MM.1S (cell line): ENCODE measurements at places on chromosomes 5 and 9.

GRCh38 chr5:109143031-109143430, 266.7 kb downstream of the PJA2 start:
- no peak for DNase-seq

DNA sequence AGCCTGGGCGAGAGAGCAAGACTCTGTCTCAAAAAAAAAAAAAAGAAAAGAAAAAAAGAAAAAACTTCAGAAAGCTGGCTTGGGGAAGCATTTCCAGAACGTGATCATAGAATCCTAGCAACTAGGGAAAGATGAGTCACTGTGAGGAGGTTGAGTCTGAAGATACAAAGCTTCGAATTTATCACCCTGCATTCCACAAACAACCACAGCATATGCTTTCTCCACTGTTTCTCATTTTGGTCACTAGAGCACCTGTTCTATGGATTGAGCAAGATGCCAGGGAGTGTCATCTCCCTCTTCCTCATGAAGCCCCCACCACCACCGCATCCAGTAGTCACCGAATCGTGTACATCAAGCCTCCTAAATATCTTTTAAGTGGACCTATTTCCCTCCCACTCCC, 37.9 kb downstream of the SEMA5A start:
- DNase-seq = no peak

DNA sequence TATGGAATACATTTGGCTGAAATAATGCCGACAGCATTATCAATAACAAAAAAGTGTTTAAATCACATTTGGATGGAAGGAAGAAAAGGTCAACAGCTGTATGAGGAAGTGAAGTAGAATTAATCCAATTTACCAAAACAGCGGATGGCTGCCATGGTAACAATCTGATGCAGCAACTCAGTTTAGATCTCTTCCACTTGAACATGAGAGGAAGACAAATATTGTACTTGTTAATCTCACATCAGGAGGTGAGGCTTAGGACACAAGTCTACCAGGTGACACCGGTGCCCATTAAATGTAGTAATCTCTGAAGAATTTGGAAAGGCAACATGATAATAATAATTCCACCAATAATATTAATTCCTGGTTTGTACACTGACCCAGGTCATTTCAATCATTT, 2.4 kb downstream of the RASEF start:
- DNase-seq = no peak

DNA sequence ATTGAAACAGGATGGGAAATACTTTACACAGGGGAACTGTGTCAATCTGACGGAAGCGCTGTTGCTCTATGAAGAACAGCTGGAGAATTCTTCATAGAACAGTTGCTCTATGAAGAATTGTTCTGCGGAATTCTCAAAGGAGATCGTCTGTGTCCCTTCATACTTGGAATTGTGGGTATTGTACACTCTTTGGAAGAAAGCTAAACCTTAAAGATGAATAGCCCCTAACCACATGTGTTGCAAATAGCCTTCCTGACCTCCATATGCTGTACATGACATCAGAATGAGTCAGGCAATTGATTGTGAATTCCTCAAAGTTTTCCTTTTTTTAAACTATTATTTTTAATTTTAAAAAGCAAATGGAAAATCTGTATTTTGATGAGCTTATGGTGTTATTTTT, 15.6 kb downstream of the NIM1K start:
- no peak for DNase-seq

DNA sequence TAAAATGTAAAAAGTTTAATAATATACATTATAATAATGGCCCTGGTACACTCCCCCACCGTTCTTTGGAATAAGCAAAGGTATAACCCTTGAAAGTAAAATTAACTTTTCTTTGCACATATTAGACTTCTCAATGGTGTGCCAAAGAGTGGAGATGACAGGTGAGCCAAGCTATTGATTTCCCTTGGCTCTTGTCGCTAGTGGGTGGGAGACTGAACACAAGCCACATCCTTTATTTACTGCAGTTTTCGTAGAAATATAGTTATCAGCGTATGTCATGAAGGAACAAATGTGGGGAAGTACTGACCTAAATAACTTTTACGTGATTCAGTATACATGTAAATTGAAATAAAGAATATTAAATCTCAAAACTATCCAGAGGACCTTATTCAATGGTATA, 549.3 kb downstream of the RAB3C start:
- DNase-seq = no peak

- no peak for DNase-seq
These were observed 171.4 kb downstream of the SGCD start for GRCh38 chr5:156498226-156498980.

- no peak for DNase-seq
These were observed 56.9 kb downstream of the KIF24 start for GRCh38 chr9:34272101-34272541.

GRCh38 chr5:87770601-87771121, 357.9 kb upstream of the CCNH start:
- no peak for DNase-seq

- no peak for DNase-seq
These were observed 9.0 kb downstream of the C9 start for GRCh38 chr5:39355324-39355723.

GRCh38 chr5:121671624-121672023, 180.1 kb upstream of the FTMT start:
- no peak for DNase-seq

DNA sequence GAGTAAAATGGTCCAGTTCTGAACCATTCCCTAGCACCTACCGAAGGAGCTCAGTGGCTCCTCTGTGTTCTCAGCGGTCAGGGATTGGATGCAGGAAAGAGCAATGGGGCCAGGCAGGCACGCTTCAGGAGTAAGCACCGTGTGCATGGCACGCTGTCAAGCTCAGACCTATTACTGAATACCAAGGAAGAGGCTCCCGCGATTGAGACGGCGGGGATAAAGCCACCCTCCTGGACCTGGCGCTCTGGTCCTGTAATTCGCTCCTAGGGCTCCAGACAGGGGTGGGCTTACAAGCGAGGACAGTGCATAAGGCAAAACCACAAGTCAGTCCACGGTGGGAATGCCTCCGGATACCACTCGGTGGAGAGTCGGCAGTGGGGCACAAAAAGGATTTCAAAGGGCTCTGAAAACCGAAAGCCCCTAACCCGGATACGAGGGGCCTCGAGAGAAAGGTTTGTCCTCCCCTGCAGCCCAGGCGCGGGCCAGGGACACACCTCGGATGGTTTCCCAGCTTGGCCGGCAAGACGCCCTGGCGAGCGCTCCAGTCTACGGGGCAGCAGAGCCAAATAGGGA, 988 bp downstream of the OXCT1 start:
- DNase-seq = no peak

GRCh38 chr5:125411744-125412560, 665.5 kb upstream of the ZNF608 start:
- peak; percentile 41 for DNase-seq

- no peak for DNase-seq
These were observed 166.8 kb downstream of the COL23A1 start for GRCh38 chr5:178423431-178423830.
